Bronchial epithelial cell (primary cell): ENCODE measurements at places on chromosomes 16 and 17. TPM values are rescaled to one million over a fixed set of nuclear protein-coding genes. Genes with fewer than 3 reads are reported as not detected.

The SLC12A3 gene
- not detected in 2 replicates for total RNA-seq

DNA sequence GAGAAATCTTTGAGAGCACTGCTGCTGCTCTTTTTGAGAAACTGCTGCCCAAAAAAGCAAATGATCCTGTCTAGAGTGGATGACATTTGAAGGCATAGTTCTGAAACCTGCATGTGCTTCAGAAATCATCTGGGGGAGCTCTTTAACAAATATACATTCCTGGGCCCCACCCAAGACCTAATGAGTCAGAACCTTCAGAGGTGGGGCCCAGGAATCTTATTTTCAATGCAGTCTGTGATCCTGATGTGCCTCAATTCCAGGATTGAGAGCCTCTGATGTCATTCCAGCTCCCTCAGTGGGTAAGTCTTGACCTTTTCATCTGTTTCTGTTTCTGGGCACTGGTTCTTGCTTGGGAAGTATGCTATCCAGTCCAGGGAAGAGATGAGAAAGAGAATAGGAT is 42.3 kb downstream of the HNF1B start:
- DNase-seq = peak; percentile 84

The EVPLL gene
- 10.3 and 14.6 TPM in 2 replicates for total RNA-seq

- no peak for DNase-seq
These were observed 227.5 kb downstream of the SPECC1 start for GRCh38 chr17:20236578-20237227.

DNA sequence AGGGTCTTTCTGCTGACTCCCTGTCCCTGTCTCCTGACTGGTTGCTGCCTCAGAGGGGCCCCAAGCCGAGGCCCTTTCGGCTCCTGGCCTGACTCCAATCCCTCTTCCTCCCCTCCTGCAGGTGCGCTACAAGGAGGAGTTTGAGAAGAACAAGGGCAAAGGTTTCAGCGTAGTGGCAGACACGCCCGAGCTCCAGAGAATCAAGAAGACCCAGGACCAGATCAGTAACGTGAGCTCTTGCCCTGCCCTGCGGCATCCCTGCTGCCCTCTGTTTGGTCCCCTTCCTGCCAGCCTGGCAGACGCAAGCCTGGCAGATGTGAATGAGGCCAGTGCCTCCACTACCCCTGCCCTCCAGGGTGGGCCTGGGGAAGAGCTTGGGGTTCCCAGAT is 27.1 kb upstream of the LASP1NB start:
- DNase-seq = no peak

- DNase-seq = no peak
These were observed 12.0 kb downstream of the C17orf113 start for GRCh38 chr17:42038221-42038973.

The TK1 gene
- 0.79 and 2.9 TPM in 2 replicates for total RNA-seq

GRCh38 chr17:53950858-53951250 is 128.1 kb downstream of the KIF2B start:
- peak; percentile 67 for DNase-seq

The FOXN1 gene
- total RNA-seq = 0.38 TPM in 1 of 2 replicates, not detected in the other

The CSH1 gene
- total RNA-seq = not detected in 2 replicates

GRCh38 chr17:46152423-46152822 is 40.8 kb downstream of the KANSL1 start:
- no peak for DNase-seq

GRCh38 chr17:77331301-77331864 is 190.6 kb downstream of the SEC14L1 start:
- peak; percentile 61 for DNase-seq

- peak; percentile 19 for DNase-seq
These were observed 118.4 kb upstream of the IRX5 start for GRCh38 chr16:54812229-54812628.

- peak; percentile 48 for DNase-seq
These were observed 2.9 kb upstream of the CCDC102A start for GRCh38 chr16:57539072-57539796.

DNA sequence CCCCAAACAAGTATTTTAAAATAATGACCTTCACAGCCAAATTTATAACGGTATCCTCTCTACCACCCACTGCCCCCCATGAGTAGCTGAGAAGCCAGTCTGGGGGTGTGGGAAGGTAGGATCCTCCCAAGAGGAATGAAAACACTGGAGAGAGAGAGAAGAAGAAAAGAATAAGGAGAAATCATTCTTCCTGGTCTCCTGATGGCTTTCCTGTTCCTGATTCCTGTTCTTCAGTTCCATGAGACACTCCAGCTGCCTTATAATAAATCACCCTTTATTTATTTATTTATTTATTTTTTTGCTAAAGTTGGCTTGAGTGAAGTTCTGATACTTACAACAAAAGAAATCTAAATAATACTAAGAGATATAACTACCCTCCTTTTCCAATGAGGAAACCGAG is 56.4 kb upstream of the FAM20A start:
- no peak for DNase-seq

GRCh38 chr17:80002690-80003490 is 32.8 kb downstream of the TBC1D16 start:
- DNase-seq = no peak

- no peak for DNase-seq
These were observed 430 bp downstream of the TSEN54 start for GRCh38 chr17:75516619-75517296.

- DNase-seq = no peak
These were observed 6.1 kb upstream of the EVPLL start for GRCh38 chr17:18371455-18371854.

The LRRC36 gene
- total RNA-seq = not detected in 2 replicates

The MT1H gene
- total RNA-seq = not detected in 2 replicates

DNA sequence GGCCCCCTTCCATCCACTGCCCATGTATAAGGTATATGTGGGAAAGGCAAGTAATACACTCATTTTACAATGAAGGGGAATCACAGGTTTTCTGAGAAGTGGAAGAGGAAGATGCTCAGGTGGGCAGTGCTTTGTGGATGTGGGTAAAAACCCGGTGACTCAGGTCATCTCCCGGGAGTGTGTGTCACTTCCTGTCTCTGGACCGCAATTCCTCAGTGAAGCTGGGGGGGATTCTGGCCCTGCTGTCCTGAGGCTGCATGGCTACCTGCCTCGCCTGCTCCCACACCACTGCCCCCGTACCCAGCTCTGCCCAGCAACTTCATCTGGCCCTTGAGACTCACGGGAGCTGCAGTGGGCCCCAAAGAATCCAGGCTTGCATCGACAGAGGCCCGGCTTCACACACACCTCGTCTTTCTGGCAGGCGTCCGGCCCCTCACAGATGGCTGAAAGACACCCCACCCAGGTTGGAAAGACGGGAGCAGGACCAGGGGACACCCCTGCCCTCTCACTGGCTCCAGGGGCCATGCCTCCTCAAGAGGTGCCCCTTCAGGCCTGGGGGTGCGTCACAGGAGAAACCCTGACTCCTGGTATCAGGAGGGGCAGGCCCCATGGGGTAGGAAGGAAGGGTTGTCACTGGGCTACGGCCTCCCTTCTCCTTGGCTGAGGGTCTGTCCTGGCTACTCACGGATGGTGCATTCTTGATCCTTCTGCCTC is 882 bp downstream of the SCARF1 start:
- peak; percentile 77 for DNase-seq

The MCRIP1 gene
- total RNA-seq = 25.8 and 32.6 TPM in 2 replicates

DNA sequence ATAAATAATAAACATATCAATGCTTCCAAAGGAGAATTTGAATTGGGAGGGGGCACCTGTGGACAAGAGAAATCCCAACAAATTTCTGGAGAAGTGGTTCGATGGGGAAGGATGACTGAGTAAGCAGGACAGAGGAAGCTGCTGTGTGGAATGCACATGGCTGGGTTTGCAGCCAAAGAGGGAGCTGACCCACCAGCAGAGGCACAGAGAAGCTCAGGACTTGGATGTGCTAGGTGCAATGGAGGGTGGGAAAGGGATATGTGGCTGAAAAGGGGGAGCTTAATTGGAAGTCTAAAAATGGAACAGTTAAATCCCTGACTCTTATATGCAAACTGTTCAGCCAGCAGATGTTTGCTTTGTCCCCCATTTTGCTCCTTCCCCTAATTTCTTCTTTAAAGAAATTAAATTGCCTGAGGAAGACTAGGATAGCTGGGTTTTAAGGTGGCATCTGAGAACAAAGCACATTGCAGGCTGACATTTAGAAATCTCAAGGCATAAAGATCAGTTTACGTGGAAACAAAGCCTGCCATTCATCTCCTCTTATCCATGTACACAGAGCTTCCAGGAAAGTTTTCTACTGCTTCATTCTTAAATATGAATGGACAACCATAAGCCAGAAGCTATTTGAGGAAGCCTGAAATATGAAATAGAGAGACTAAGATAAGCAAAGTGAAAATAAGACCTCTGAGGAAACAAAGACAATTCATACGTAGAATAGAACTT is 23.0 kb upstream of the TNS4 start:
- no peak for DNase-seq

DNA sequence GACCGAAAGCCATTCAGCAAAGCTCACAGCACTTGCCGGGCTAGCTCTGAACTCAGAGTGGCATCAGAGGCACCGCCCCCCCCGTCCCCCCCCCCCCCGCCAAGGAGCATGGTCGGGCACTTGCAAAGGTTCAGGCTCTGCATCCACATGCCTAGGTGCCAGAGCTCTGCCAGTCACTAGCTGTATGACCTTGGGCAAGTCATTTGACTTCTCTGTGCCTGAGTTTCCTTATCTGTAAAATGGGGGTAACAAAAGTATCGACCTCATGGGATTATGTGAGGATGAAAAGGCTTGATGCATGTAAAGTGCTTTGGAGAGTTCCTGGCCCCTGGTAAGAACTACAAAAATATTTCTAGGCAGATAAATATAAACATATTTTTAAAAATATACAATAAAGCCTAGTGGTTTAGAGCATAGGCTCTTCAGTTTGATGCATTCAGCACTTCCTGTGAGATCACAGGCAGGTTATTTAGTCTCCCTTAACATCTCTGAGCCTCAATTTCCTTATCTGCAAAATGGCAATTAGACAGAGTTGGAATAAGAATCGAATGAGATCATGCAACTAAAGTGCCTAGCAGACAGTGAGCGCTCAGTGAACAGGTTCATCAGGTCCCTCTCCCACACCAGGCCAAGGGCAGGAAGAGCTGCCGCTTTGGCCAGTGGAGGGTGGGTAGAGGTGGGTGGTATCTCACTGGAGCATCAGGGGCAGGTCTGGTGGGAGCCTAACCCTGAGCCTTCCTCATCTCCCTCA is 117.2 kb downstream of the CYLD start:
- no peak for DNase-seq

- DNase-seq = no peak
These were observed 14.3 kb downstream of the ZNHIT3 start for GRCh38 chr17:36500745-36501225.

DNA sequence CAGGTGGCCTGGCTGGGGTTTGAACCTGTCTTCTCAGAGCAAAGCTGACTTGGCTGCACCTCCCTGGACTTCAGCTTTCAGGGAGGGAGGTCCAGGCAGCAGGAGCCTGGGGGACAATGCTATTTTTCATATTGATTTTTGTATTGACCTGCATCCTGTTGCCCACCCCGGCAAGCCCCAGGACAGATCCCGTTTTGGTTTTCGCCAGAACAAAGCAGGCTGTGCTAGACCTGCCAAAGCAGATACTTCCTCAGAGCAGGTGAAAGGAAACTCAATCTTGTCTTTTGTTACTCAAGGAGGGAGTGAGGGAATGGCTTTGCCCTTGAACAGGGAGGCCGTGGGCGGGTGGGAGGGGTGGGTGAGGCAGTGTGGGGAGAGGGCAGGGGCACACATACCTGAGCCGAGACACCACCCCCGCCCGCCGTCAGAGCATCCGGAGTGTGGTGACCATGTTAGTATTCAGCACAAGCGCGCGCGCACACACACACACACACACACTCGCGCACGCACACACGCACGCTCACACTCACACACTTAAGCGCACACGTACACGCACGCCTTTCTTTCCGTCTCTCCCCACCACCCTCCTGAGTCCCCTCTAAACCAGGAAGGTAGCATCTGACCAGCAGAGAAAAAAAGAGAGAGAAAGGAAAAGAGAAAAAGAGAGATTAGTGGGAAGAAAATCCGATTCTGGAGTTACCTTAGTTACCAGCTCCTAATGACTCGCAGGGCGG is 59.5 kb downstream of the RAI1 start:
- DNase-seq = peak; percentile 67

GRCh38 chr17:45782889-45783592 is 1.1 kb upstream of the CRHR1 start:
- no peak for DNase-seq

GRCh38 chr17:42514279-42514678 is 21.8 kb upstream of the NAGLU start:
- DNase-seq = no peak

DNA sequence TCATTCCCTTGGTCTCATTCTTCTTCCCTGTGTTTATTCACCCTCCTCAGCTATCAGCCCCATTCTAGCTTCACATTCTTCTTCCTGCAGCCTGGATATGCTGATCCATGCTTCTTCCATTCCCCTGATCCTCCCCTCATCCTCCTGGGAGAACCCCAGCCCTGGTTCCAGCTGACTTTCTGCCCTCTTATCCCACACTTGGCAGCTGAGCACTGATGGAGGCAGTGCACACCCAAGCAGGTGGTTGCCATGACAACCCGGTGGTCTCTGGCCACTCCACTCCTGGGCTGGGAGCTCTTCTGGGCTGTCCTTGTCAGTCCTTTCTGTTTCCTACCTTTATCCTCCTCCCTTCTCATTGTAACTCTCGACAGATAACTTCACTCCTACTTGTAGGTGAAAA is 16.7 kb upstream of the TUBG2 start:
- no peak for DNase-seq

The PPP4C gene
- total RNA-seq = 249 and 310 TPM in 2 replicates
